ENCODE measurements at places on chromosomes 6 and 20.

DNA sequence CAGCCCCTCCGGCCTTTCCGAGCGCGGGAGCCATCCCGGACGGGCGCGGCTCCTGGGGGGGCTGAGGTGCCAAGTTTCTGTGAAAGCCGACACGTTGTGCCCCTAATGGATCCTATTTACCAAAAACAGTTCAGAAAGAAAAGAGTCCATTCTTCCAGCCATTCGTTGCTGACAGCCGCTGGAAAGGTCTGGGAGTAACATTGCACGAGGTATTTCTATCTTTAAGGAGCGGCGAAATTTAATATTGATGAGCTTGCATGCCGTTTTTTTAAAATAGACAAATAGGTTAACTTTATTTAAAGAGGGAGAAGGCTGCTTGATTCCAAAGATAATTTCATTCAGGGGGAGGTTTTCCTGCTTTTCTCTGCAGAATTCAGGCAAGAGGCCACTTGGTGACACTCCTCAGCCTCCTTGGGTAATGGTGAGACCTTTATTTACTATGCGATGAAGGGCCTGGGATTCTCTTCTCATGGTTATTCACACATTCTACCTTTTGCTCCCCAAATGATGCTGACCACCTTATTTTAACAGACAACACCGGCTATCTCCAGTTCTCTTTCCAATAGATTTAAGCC is 988 bp downstream of the TIAM2 start:
- no peak for DNase-seq

DNA sequence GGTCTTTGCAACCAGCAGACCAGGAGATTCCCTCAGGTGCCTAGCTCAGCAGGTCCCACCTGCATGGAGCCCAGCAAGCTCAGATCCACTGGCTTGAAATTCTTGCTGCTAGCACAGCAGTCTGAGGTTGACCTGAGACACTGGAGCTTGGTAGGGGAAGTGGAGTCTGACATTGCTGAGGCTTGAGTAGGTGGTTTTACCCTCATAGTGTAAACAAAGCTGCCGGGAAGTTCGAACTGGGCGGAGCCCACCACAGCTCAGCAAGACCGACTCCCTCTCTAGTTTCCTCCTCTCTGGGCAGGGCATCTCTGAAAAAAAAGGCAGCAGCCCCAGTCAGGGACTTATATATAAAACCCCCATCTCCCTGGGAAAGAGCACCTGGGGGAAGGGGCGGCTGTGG is 34.3 kb downstream of the PRSS35 start:
- no peak for DNase-seq

GRCh38 chr6:19524366-19525186 is 312.6 kb upstream of the ID4 start:
- DNase-seq = no peak

- no peak for DNase-seq
These were observed 1042.4 kb upstream of the FLRT3 start for GRCh38 chr20:15379681-15380296.

- no peak for DNase-seq
These were observed 19.1 kb upstream of the ADGRB3 start for GRCh38 chr6:68615938-68616337.

GRCh38 chr6:167538746-167539145 is 213.9 kb downstream of the TTLL2 start:
- no peak for DNase-seq

DNA sequence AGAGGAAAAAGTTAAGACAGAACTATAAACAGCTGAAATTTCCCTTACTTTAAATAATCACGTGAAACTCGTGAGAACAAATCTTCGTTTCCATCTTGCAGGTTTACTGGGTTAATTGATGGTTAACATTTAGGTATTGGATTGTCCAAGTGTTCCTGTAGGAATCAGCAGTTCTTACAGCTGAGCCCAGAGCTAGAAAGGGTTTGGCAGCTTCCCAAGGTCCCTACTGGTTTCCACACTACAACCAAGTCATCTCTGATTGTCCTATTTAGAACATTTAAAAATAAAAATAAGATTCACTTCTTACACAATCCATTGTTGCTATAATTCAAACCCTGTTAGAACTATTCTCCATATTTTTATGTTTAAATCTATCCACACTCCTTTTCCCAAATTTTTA is 15.8 kb downstream of the MPC1 start:
- no peak for DNase-seq

DNA sequence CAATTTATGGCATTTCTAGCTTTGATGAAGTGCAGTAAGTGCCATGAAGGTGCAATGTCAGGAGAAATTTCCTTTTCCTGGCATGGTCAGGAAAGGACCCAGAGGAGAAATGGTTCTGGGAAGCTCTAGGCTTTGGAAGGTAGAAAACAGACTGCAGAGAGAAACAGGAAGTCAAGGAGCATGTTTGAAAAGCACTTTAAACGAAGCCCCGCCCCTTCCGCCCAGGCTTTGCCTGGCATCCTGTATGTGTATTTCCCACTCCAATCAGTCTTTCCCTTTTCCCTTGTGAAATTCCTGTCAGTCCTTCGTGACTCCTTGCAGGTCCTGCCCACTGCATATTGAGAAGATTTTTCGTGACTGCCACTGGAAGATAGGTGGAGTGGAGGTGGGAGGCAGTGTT is 320.9 kb upstream of the SASH1 start:
- no peak for DNase-seq

- DNase-seq = no peak
These were observed 59.0 kb upstream of the NELFCD start for GRCh38 chr20:58922036-58922435.

GRCh38 chr6:169271158-169271876 is 17.7 kb upstream of the THBS2 start:
- DNase-seq = no peak

DNA sequence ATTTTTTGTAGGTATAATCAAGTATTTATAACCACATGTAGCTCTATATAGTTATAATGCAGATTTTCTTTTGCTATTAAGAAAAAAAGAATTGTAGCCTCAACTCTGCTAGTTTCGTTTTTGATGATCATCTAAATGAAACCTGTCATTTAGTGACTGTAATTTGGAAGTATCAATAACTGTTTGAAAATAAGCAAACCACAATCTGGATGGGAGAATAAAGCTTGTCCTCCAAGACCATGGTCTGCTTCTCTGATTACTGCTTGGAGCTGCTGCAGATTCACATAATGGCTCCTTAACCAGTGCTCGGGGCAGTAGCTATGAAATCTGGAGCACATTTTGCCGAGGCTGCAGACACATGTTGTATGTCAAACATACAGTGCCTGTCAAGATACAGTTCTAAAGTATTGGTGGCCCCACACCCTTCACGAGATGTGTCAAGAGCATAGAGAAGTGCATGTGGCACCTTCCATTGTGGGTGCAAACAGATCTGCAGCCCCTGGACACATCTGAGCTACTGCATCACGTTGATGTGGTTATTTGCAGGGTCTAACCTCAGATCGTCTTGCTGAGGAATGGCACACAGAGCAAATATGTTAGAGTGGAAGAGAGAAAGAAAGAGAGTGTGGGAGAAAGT is 255.7 kb upstream of the SUPT3H start:
- DNase-seq = no peak

GRCh38 chr20:12093057-12093796 is 175.5 kb downstream of the BTBD3 start:
- DNase-seq = no peak

- no peak for DNase-seq
These were observed 113.7 kb upstream of the JARID2 start for GRCh38 chr6:15132167-15132566.

GRCh38 chr20:6920991-6921613 is 153.6 kb downstream of the BMP2 start:
- no peak for DNase-seq

DNA sequence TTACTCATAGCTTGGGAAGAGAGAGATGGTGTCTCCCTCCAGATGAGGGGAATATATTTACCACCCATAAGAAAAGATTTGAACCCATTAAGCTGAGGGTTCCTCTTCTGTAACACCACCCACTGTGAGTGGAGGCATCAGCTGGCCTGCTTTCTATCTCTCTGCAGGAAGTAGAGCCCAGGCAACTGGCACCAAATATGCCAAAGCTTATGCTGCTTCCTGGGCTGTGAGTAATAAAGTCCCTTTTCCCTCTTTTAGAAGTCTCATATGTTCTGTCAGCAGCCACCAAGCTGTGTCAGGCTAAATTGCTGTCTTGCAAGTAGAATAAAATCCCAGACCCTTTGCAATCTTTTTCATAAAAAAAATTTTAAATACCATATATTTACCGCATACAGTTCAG is 241.4 kb downstream of the LAMA2 start:
- DNase-seq = no peak

DNA sequence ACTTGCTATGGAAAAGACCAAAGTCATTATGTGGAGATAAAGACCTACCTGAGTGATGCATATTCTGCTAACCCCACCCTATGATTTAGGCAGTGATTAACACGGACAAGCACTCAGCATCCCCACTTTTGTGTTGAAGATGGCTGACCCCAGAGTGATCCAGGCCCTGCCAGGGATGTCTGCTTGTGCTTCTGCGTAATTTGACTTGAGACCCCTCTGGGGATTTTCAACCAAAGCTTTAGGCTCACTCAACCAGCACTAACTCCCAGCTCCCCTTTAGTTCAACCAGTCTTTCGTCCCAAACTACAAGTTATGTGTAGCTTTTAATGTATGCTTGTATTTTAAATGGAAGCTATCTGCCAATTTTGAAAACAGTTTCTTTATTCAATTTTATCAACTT is 538.0 kb upstream of the ID4 start:
- no peak for DNase-seq

GRCh38 chr20:19780261-19780660 is 22.2 kb downstream of the RIN2 start:
- DNase-seq = no peak

- DNase-seq = no peak
These were observed 32.0 kb downstream of the CEP43 start for GRCh38 chr6:167031082-167031709.

GRCh38 chr6:166423051-166423745 is 40.5 kb upstream of the MPC1 start:
- DNase-seq = no peak

- DNase-seq = no peak
These were observed 552.8 kb upstream of the CITED2 start for GRCh38 chr6:139927236-139927635.

DNA sequence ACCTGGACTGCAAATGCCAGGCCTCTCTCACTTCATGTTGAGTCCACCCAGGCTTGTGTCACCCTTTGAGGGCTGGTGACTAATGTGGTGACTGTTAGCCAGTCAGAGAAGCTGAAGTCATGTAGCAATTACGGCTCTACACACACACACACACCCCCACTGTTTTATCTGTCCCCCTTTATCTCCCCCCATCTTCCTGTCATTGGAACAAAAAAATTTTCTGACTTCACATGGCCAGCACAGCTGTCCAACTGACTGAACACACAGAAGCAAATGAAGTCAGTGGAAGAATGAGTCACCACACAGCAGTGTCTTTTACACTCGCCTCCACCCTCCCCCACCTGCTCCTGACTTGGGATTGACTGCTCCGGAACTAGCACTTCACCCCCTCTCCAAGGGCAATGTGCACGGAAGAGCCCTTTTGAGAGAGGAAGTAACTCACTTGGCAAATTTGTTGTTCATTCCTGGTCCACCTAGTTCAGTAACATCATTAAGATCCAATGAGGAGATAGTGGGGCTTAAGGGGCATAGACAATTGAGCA is 198.0 kb downstream of the RNF144B start:
- no peak for DNase-seq

DNA sequence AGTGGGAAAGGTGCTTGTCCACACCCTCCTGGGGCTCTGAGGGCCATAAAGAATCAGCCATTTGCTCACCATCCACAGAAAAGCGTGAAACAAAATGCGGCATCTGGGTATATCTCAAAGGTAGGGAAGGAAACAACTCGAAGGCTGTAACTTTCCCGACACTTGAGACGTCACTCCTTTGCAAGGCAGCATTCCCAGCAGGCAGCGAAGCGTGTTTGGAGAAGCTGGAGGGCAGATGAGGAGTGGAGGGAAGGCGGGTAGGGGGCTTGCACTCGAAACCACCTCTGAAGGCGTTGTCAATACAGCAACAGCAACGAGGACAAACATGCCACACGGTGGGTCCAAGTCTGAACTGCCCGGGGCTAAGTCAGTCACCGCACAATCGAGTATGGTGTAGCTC is 98.4 kb downstream of the FOXC1 start:
- no peak for DNase-seq

DNA sequence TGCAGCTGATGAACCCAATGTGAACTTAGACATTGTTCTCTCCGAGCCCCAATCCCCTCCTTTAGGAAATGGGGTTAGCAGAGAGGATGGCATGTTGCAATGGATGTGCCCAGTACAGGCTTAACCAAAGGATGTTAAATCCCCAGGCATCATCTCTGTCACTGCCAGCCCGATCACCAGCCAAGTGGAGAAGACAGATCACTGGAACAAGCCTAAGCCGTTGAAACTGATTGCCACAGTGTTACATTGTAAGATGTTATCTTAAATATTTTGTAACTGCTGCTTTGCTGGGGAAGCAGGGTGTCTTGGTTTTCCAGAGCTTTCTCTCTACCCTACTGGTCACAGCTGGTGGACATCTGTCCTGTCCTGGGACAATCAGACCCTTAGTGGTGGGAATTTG is 783.4 kb upstream of the CHD6 start:
- DNase-seq = no peak

- DNase-seq = no peak
These were observed 127.2 kb downstream of the CD109 start for GRCh38 chr6:73823046-73823735.

- no peak for DNase-seq
These were observed 36.9 kb downstream of the PANK2 start for GRCh38 chr20:3925899-3926638.

- DNase-seq = no peak
These were observed 79.6 kb downstream of the ADAT2 start for GRCh38 chr6:143370812-143371370.

- DNase-seq = no peak
These were observed 37.8 kb downstream of the RAB44 start for GRCh38 chr6:36735110-36736071.

GRCh38 chr6:118263921-118264486 is 284.1 kb upstream of the PLN start:
- DNase-seq = no peak

DNA sequence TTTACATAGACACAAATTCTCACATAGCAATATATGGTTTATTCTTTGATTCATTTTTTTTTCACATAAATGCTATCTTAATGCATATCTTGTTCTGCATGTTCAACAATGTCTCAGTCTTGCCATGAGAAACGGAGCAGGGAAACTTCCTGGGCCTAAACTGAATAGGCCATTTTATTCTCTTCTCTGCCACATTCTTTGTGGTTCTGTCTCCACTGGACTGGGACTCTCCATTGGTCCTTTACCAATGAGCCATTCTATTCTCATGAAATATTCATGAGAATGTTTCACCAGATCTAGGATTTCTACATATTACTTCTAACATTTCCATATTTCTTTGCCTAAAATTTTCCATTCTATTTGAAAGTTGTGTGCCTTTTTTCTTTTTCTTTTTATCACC is 42.8 kb downstream of the LAMA2 start:
- DNase-seq = no peak

DNA sequence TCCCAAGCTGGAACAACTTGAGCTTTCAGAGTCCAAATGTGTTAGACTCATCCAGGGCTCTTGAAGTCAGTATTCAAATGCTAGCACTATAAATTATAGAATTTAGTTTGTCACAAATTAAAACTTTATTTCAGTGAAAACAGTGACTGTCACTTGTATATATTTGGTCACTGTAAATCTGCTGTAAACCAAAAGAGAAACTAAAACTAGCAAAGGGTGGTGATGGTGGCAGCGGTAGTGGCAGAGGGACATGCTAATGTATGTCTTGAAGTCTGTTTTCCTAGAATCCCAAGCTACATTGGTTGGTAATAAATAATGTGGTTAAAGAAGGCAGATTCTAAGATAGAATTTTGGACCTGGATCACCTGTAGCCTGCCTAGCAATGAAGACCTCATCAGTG is 140.4 kb upstream of the CENPW start:
- no peak for DNase-seq

GRCh38 chr20:64065974-64066343 is 3.0 kb downstream of the TCEA2 start:
- no peak for DNase-seq
